ENCODE measurements at places on chromosomes 5 and 9.
A peak's percentile ranks its signal among the peaks of the same experiment; 100 is the strongest.

GRCh38 chr5:2754581-2755075, 3.2 kb upstream of the IRX2 start:
- no peak for DNase-seq

GRCh38 chr9:109557481-109557880, 59.4 kb upstream of the PTPN3 start:
- no peak for DNase-seq

DNA sequence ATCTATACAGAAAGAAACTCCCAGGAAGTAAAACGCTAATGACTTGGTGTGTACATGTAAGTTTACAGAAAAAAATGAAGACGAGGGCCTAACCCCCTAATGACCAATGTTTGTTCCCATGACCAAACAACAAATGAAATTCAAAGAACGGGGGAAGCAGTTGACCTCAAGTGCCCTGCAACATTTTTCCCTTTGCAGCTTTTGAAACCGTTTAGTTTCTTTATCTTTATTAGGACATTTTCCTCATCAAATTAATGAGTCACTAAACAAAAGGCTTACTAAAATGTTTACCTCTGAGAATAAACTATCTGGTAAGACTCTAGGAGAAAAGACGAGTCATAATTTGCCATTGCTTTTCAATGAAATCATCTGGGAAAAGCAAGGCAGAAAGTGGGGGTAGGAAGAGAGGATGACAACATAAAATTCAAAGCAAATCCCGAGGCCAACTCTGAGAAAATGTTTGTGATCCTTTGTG, 57.4 kb downstream of the LHFPL2 start:
- DNase-seq, result no peak

GRCh38 chr5:96743805-96744204, 63.9 kb downstream of the ERAP1 start:
- no peak for DNase-seq

GRCh38 chr5:76908166-76908565, 44.7 kb upstream of the CRHBP start:
- DNase-seq, result no peak

DNA sequence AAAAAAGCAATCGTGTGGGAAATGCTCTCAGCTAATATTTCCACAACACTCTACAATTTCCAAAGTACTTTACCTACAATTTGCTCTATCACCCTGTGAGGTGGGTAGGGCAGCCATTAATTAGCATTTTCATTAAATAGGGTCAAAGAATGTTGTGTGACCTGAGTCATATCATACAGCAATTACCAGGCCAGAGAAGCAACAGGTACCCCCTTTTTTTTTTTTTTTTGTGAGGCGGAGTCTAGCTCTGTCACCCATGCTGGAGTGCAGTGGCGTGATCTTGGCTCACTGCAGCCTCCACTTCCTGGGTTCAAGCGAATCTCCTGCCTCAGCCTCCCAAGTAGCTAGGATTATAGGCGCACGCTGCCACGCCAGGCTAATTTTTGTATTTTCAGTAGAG, 108.8 kb upstream of the RETREG1 start:
- no peak for DNase-seq

DNA sequence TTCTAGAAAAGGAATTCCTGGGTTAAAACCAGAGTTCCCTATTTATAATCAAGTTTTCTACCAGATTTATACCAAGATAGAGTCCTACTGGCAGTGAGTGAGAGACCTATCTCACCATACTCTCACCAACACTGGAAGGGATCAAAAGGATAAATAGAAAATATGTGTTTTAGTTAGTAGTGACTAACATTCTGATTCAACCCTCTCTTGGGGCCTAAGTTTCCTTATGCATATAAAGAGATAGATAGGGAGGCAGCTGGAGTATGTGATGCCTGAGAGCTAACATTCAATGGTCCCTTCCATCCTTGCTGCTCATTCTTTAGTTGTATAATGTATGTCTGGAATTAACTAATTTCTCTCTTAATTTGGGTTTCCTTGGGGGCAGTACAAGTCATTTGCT, 32.0 kb downstream of the CKMT2 start:
- DNase-seq, result no peak

- DNase-seq, result no peak
Measured at GRCh38 chr9:95037789-95038521, 279.6 kb downstream of the FANCC start.

DNA sequence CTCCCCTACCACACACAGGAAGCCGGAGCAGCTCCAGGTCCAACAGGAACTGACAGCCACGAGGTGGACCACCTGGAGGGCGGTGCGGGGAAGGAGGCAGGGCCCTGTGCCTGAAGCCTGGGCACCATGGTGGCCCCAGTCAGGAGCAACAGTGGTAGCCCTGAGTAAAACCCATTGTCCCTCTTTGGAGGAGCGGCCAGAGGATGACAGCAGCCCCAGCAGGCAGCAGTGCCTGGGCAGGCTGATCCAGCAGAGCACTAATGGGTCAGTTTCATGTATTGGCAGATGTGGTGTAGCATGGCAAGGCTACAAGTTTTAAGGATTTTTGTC, 47.7 kb upstream of the GARNL3 start:
- no peak for DNase-seq

GRCh38 chr9:105900123-105900522, 205.8 kb downstream of the TMEM38B start:
- DNase-seq, result no peak

GRCh38 chr9:114266969-114267368, 55.9 kb upstream of the ORM1 start:
- DNase-seq, result no peak

DNA sequence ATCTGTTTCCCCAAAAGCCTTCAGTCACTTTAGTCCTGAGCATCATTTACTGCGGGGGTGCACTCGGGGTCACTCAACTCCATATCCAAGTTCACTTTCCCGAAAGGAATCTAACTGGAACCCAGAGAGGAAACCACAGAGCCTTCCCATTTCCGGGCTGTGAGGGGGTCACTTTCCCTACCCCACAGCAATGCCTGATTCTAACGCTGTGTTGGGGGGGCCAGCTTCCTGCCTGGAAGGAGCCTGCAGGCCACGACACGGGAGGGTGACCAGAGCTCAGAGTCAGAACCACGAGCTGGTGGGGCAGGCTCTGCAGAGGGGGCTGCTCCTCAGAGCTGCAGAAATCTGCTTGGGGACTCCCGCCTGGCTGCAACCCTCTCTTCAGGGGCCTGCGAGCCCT, 20.3 kb downstream of the BRD9 start:
- DNase-seq, result no peak

- DNase-seq, result no peak
Measured at GRCh38 chr5:96372726-96373380, 60.2 kb downstream of the PCSK1 start.

DNA sequence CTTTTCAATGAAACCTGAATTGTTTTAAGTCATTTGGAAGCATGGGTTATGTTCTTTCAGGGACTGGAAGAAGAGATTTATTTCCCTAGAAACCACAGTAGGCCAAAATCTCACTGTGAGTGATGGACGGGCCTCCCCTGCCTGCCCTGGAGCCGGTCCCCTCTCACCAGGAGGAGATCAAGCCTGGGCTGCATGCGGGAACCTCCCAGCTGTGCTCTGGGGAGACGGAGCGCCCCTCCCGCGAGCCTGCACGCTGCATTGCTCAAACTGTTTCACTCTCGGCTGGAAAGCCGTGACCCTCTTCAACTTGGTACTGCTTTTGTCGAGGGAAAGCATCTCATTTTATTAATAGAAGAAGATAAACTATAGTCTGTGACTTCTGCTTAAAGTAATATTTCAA, 85.4 kb downstream of the IRX2 start:
- DNase-seq, result no peak

DNA sequence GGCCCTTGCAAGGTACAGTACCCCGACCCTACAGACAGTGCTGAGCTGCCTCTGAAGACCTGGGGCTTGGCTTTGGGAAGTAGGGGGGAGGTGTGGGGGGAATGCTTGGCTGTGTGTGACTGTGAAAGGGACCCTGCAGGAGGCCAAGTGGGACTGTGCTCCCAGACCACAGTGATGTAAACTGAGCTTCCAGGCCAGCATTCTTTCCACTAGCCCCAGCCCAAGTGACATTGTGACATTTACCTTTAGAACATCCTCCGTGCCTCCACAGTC, 31.2 kb downstream of the HMCN2 start:
- no peak for DNase-seq

DNA sequence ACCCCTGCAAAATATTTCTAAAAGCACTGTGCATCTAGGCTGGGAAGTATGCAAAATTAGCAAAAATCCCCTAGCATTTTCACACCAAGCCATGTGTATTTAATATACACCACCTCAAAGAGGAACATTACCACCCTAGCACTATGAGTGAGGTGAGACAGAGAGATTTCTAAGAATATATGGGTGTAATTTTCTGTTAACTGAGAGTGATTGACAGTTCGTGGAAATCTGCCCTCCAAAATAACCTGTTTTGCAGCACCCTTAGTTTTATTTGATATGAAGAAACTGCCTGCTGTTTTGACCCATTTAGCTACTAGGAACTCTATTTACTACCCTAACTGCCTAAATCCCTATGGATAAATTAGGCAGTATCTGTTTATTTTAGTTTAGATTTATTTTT, 64.2 kb upstream of the CDKN2B start:
- no peak for DNase-seq

GRCh38 chr9:22141908-22142307, 132.8 kb upstream of the CDKN2B start:
- no peak for DNase-seq

GRCh38 chr9:31103836-31104235, 1280.6 kb upstream of the ACO1 start:
- no peak for DNase-seq

DNA sequence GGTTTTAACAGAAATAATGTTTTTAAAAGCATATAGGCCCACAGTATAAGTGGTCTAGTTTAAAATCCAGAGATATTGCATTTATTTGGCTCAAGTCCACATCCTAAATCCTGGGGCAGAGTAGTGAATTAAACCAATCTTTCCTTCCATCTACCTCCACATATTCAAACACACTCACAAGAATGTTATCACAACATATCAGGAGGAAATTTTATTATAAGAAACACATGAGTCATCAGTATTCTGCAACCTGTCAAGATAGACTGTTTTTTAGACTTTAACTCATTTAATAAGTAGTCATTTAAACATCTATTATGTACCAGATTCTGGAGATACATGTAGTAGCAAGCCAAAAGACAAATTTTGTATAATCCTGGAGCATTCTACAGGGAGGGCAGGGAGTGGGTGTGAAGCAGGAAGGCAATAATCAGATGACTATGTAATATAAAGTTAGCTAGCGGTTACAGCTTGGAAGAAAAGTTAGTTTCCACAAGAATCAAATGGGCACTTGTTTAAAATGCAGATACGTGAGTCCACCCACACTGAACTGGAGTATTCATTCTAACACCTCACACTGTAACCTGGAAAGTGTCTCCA, 187.3 kb upstream of the PIK3R1 start:
- DNase-seq, result no peak

GRCh38 chr9:18566121-18566520, 92.2 kb downstream of the ADAMTSL1 start:
- DNase-seq, result no peak

GRCh38 chr9:92963831-92964606, 16.7 kb downstream of the FGD3 start:
- DNase-seq, result peak; percentile 78

DNA sequence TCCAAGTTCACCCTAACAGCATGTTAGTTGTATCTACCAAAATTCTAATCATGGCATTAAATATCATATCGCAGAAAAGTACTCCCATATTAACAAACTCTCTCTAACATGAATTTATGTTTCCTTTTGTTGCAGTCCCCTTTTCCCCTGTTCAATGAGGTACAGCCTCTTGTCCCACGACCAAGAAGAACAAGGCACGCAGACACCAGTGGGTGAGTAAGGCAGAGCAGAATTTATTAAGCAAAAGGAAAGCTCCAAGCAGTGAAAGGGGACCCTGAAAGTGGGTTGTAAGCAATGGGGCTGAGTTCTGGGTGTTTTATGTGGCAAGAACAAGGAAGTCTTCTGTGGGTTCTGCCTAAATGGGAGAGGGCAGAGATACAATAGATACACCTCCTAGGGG, 183.5 kb downstream of the LURAP1L start:
- DNase-seq, result no peak

- no peak for DNase-seq
Measured at GRCh38 chr5:180535573-180535972, 41.4 kb downstream of the CNOT6 start.

GRCh38 chr9:34384368-34385165, 7.9 kb upstream of the MYORG start:
- DNase-seq, result no peak

GRCh38 chr5:96720408-96720807, 58.2 kb downstream of the CAST start:
- DNase-seq, result no peak

DNA sequence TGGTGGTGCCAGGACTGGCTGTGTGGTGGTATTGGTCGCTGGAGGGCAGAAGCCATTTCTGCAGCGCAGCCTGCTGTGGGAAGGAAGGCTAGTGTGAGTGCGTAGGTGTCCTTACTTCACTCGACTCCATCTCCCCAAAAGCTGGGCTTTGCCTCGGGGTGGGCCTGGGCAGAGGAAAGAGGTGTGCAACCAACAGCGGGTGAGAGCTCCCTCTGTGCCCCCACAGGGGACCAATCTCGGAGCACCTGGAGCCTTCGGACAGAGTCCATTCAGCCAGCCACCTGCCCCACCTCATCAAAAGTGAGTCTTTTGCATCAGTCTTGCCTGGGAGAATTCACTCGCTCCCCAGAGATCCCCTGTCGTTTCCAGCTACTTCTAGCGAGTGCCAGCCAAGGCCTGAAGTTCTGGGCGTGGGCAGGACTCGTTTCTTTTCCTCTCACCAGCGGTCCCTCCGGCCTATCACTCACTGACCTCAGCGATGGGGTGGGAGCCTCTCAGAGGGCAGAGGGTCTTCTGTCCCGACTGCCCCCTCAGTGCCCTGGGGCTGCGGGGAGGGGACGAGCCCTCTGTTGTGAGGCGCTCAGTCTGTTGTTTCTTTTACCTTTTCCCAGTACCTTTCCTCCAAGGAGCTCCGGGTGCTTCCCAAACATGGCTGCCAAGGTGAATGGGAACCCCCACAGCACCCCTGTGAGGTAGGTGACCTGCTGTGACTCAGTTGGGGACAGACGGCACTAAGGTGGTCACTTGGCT, 32.9 kb upstream of the PRDM12 start:
- DNase-seq, result no peak

- no peak for DNase-seq
Measured at GRCh38 chr5:170254056-170254455, 21.3 kb downstream of the C5orf58 start.

DNA sequence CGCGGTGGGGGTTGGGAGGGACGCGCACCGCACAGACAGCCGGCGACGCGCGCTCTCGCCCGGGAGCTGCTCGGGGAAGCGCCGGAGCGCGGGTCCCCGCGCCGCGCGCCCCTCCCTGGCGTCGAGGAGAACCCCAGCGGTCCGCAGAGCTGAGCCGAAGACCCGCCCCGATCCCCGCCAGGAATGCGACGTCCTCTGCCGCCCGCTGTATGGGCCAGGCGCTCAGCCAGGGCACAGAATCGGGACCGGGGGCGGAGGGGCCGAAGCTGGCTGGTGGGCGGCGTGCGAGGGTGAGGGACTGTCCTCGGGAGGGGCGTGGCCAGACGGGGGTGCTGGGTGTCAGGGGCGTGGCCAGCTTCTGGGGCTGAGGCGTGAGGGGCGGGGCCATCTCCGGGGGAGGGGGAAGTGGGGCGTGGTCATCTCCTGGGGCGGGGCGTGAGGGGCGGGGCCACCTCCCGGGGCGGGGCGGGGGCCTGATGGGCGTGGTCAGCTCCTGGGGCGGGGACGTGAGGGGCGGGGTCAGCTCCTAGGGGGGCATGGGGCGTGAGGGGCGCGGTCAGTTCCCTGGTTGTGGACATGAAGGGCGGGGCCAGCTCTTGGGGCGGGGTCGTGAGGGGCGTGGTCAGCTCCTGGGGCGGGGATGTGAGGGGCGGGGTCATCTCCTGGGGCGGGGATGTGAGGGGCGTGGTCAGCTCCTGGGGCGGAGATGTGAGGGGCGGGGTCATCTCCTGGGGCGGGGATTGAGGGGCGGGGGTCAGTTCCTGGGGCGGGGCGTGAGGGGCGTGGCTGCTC, 965 bp downstream of the PTGDS start:
- DNase-seq, result no peak
